CD4-positive, CD25-positive, alpha-beta regulatory T cell (primary cell): ENCODE measurements at places on chromosomes 3 and 15. TPM values are rescaled to one million over a fixed set of nuclear protein-coding genes. Genes with fewer than 3 reads are reported as not detected.

DNA sequence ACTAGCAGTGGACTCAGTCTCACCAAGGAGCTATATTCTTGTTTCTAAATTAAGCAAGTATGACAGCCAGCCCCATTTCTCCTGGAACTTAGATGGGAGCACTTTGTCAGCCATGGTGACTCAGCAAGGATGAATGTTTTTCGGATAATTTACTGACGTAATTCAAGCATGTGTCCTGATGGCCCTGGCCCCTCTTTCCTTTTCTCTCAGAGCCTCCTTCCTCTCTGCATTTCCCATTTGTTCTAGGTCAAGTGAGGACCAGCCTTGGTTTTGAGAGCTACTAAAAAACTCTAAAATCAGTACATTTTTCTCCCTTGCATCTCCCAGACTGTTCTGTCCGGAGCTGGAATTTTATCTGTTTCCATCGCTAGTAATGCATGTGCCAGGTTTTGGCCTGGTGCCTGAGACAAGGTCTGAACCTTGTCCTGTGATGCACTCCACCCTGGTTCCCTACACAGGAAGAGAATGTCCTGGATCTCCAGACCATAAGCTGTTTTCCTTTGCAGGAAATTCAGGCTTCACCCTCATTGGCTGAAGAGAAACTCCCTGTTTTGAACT lies 256.6 kb upstream of the ROPN1 start:
- no peak for DNase-seq

CFAP91 gene
- 0.44 TPM for total RNA-seq

- no peak for DNase-seq
Measured at GRCh38 chr3:179088306-179088705, 16.7 kb upstream of the ZMAT3 start.

C3orf49 gene
- total RNA-seq, result not detected

CRBN gene
- total RNA-seq, result 137 TPM

GOLGA6A gene
- total RNA-seq, result 0.20 TPM

GRCh38 chr3:187112934-187113793 lies 26.1 kb downstream of the RPL39L start:
- no peak for DNase-seq

DNA sequence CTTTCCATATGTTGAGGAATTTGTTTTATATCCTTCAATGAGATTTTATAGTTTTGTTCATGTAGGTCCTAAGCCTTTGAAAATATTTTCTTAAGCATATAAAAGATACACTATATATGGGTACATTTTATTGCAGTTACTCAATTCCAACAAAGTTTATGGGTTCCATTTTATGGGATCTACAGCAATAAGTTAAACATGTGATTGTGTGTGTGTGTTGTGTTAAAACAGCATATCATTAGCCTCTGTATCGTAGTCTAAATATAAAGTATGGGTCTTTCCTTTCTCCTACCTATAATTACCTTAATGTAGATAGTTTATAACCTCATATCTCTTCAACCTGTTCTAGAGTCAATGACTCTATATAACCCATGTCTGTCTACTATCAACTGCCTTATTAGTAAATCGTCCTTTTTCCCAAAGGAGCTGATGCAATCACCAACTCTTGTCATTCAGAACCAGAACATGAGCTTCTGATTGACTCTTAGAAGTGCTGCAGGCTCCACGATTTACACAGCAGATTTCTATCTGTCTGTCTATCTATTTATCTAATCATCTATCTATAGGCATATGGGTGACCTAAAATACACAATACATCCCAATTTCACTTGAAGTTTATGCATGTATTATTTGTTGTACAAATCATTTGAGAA lies 512.6 kb upstream of the CBLB start:
- no peak for DNase-seq

DNA sequence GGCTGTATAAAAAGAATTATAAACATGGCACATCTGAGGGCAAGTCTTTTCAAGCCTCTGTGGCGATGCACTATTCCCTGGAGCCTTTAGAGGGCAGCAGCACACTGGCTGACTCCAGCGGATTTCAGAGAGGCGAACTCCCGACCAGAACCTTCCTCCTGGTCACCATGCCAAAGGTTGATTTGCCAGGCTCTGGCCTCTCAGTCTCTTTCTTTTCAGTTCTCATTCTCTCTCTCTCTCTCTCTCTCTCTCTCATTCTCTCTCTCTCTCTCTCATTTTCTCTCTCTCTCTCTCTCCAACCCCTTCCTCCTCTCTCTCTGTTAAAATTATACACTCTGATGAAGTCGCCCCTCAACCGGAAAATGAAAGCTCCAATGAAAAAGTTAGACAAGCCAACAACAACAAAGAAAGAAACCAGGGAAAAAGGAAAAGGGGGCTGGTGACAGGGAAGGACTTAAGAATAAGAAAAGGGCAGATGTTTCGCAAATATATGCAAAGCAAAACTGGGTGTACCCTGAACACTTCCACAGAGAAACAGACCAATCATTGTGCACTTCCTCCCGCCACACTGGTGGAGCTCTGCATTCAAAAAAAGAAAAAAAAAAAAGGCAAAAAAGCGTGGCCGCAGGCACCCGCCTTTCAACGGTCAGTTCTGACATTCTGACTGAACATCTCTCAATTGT lies 90.2 kb downstream of the TIGIT start:
- DNase-seq, result peak; percentile 46

GRCh38 chr3:123491966-123492587 lies 43.2 kb upstream of the ADCY5 start:
- no peak for DNase-seq

CCR1 gene
- 0.17 TPM for total RNA-seq

- no peak for DNase-seq
Measured at GRCh38 chr15:79402136-79402535, 30.0 kb upstream of the MINAR1 start.

GRCh38 chr15:37100966-37101215 lies 542 bp upstream of the MEIS2 start:
- DNase-seq, result peak; percentile 20

GPR171 gene
- total RNA-seq, result 26.8 TPM

DNA sequence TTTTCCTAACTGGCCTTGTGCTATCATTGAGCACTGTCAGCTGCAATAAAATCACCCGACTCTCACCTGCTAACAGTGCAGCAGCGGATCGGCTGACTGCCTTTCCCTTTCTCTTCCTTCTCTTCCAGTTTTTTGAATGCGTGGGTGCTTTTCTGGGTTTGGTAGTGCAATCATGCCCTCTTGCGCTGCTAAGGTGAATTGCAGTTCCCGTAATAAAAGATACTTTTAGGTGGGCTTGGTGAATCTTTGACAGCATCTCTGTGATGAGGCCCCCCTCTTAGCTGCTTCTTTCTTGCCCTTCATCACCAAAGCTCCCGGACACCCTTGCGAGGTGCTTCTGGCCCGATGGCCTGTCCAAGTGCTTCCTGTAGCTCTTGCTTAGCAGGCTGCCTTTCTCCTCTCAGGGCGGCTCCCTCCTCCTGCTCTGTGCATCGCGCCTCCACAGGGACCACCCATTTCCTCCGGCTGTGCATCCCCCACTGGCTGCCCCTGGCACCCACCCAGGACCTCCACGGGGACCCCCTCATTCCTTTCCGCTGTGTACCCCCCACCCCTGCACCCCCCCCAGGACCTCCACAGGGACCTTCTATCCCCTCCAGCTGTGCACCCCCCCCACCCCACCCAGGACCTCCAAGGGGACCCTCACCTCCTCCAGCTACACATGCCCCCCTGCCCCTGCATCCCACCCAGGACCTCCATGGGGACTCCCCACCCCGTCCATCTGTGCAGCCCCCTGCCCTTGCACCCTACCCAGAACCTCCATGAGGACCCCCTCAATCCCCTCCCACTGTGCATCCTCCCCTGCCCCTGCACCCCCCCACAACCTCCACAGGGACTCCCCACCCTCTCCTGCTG lies 50.8 kb upstream of the RPL32 start:
- peak; percentile 48 for DNase-seq

DNA sequence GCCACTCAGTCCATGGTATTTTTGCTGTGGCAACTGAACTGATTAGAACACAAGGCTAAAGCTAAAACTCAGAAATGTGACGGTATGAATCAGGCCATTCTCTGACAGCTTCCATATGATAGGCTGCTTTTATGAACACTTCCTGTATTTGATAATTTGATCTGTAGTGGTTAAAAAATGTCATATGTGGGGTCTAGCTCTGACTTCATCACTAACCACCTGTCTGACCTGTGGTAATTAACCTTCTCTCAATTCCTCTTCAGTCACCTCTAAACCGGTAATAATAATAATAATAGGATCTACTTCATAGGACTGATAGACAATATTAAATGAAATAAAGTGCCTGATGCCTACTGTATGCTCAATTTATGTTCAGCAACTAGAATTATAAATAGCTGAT lies 223.2 kb downstream of the MBNL1 start:
- no peak for DNase-seq

H1-8 gene
- not detected for total RNA-seq

- no peak for DNase-seq
Measured at GRCh38 chr15:46576646-46577395, 942.0 kb downstream of the SQOR start.

DNA sequence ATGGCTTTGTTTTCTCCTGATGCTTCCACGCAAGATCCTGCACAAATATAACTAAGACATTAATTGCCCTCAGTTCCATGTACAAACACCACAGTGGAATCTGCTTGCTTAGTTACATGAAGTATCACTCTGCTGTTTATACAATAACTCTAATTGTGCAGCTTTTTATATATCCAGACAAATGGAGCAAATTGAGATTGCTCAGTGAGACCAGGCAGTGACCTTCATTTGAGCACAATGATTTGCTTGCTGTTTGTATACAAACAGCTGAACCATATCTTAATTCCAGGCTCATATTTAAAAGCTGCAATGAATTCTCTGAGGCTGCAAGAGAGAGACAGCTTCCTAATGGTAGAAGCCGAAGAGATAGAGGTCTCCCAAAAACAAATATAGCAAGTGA lies 243.7 kb downstream of the CADPS start:
- no peak for DNase-seq

DNA sequence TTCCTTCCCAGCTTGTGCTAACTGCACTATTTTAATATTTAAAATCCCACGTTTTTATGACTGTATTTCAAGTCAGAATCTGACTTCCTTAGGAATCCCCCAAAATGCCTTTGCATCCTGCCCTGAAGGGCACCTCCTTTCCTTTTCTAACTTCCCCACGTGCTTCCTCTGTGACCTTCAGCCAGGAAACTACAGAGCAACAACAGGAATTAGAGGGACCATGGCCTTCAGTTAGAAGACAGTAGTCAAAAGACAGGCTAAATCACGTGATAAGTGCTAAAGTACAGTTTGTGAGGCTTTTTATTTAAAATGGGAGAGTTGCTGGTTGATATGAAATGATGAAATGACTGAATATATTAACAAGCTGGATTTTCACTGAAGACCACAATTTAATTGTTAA lies 11.8 kb upstream of the ABHD10 start:
- no peak for DNase-seq

- DNase-seq, result no peak
Measured at GRCh38 chr3:71197841-71198565, 385.5 kb downstream of the FOXP1 start.

- no peak for DNase-seq
Measured at GRCh38 chr15:92062505-92062904, 209.0 kb downstream of the SLCO3A1 start.

QRICH1 gene
- total RNA-seq, result 219 TPM

GRCh38 chr3:123310741-123311140 lies 109.0 kb downstream of the SEC22A start:
- no peak for DNase-seq

FSD2 gene
- not detected for total RNA-seq

SPESP1 gene
- total RNA-seq, result not detected

- DNase-seq, result peak; percentile 72
Measured at GRCh38 chr3:71064956-71065763, 518.4 kb downstream of the FOXP1 start.

CPB1 gene
- not detected for total RNA-seq

DNA sequence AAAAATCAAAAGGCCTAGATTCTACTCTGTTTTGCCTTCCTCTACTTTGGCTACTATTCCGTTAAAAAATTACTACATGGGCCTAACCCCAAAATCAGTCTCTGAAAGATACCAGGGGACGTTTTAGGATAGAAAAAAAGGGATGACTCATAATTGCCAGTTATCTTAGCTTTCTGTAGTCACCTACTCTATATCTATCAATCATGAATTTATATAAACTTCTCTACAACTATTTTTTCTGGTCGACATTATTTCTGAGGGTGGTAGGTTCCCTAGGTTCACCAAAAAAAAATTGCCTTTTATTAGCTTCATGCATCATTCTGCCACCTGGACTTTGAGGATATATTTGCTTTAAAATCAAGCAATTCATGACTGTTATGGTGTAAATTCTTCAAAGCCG lies 36.5 kb downstream of the RAF1 start:
- no peak for DNase-seq

DNA sequence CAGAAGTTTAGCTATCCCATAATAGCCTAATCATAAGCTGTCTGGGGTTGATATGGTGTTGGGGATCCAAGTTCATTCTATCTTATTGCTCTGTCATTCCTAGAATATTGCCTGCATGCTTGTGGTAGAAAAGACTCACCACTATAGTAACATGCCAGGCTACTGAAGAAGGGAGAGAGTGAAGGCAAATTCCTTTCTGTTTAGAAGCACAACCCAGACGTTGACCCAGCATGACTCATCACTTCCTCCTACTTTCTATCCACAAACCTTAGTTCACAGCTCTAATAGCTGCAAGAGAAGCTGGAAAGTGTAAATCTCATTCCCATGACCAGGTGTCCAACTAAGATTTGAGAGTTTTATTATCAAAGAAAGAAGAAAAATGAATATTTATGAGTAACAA lies 57.8 kb upstream of the NMD3 start:
- DNase-seq, result no peak

SERINC4 gene
- not detected for total RNA-seq

DNA sequence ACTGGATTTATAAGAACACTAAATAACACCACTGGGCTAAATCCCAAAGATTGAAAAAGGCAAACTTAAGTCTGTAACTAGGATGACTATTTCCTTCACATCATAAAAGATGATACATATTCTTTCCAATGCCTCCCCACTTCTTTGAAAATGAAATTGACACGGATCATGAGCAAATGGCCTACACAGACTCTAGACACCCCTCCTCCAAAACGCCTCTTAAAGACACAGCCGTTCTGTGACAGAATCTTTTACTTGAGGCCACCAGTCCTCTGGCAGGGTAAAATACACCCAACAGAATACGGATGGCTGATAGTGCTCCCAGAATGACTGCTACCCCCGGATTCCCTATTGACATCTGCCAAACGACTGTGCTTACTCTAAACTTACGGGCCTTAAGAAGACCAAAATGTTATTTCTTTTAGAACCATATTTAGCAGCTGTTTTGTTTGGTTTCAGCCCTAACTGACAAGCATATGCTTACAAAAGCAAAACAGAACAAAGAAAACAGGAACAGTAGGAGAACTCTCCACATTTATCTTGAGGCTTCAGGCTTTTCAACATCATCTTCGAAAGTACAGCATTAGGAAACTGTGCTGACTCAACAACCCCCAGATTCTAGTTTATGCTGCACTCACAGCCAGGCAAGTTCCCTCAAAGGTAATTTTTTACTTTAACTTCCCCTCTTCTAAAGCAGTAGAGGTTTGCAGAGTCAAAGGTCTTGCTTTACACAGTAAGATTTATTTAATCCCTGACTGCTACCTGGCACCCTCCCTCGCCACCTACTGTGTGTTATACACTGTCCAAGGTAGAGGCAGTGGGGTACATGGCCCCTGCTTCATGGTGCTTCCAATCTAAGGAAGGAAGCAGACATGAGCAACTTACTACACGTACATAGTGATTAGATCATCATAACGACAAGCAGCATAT lies 84.3 kb downstream of the TNIK start:
- DNase-seq, result peak; percentile 6
